ENCODE measurements at places on chromosomes 4 and X.

DNA sequence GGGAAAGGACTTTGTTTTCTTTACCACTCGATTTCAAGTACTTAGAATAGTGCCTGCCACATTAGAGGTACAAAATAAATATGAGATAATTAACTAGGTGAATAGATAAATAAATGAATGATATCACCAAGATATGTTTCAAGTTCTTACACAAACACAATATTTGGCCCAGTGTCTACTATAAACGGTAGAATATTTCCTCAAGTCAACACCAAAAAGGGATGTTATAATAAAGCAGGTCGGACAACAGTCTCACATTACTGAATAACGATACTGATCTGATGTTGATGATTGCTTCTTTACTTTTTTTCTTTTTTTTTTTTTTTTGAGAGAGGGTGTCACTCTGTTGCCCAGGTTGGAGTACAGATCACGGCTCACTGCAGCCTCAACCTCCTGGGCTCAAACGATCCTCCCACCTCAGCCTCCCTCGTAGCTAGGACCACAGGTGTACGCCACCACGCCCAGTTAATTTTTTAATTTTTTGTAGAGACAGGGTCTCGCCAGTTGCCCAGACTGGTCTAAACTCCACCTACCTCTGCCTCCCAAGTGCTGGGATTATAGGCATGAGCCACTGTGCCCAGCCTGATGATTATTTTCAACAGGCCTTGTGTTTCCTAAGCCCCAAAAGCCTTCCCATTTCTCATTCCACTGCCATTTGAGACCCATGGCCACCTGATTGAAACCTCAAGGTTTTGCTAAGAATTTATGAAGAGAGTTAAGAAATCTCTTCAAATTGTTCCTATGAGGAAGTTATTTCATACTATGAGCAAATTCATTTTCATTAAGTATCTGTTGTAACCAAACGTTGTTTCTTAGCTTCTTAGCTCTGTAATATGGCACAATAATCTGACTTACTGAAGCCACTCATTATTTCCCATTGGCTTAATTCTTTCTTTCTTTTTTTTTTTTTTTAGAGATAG lies 2.3 kb downstream of the MANBA start:
- DNase-seq: no peak

GRCh38 chrX:84046403-84046984 lies 141.5 kb downstream of the RPS6KA6 start:
- DNase-seq: peak; percentile 60

DNA sequence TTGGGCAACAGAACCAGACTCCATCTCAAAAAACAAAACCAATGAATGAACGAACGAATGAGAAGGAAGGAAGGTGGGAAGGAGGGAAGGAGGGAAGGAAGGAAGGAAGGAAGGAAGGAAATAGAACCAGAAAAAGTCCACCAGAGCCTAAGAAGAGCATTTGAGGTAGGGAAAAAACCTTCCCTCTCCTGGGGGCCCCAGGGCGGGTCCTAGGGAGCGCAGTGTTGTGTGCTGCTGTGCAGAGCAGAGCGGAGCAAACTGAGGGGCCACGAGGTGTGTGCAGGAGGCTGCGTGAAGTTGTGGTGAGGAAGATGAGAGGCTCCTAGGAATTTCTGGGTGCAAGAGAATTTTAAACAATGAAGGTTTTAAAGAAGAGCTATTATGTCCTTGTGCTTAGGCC lies 16.0 kb upstream of the NSUN7 start:
- DNase-seq: no peak

- peak; percentile 30 for DNase-seq
Measured at GRCh38 chr4:24476282-24476681, 108.1 kb downstream of the DHX15 start.

- no peak for DNase-seq
Measured at GRCh38 chrX:73930300-73930699, 367.3 kb downstream of the CHIC1 start.

GRCh38 chr4:53019485-53020382 lies 157.6 kb downstream of the RASL11B start:
- DNase-seq: no peak

GRCh38 chrX:18016941-18017340 lies 155.8 kb upstream of the RAI2 start:
- DNase-seq: no peak

- DNase-seq: peak; percentile 24
Measured at GRCh38 chr4:71380788-71381187, 42.0 kb downstream of the SLC4A4 start.
